ENCODE measurements at places on chromosomes 6 and 20. TPM values are rescaled to one million over a fixed set of nuclear protein-coding genes. Genes with fewer than 3 reads are reported as not detected.

PAK5 gene
- under 0.01 TPM for total RNA-seq

CST5 gene
- total RNA-seq, result not detected

KCNQ5 gene
- total RNA-seq, result 0.87 TPM

SLC12A5 gene
- total RNA-seq, result 0.17 TPM

BPIFA1 gene
- total RNA-seq, result not detected

CHRNA4 gene
- not detected for total RNA-seq

MYH7B gene
- total RNA-seq, result 0.15 TPM

RIPPLY2 gene
- total RNA-seq, result 0.29 TPM

DZANK1 gene
- total RNA-seq, result 1.3 TPM

HNF4A gene
- not detected for total RNA-seq

GRM1 gene
- total RNA-seq, result under 0.01 TPM

IL17A gene
- total RNA-seq, result not detected

FAM162B gene
- total RNA-seq, result 0.33 TPM

ANKRD66 gene
- total RNA-seq, result not detected
